Daoy (cell line): ENCODE measurements at places on chromosomes 6 and 20.

DNA sequence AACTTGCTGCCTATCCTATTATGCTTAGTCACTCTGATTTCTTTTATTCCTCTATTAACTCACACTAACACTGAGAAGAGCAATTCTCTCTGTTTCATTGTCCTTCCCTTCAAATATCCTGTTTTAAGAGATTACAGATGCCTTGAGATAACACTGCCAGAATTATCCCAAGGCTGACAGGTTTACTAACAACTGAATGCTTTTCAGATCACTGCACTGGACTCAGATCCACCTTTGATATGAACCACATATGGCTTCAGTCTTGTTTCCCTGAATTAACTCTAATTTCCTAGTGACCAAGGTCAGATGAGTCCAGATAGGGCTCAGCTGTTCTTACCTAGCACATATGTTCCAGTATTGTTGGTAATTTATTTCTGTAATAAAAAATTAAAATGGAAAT, 633.1 kb downstream of the GRIK2 start:
- DNase-seq: no peak

GRCh38 chr20:43925215-43925614, 10.6 kb downstream of the TOX2 start:
- peak; percentile 49 for DNase-seq

- no peak for DNase-seq
Measured at GRCh38 chr20:4047614-4048013, 32.3 kb upstream of the RNF24 start.

- DNase-seq: no peak
Measured at GRCh38 chr6:140661691-140662090, 1287.2 kb upstream of the CITED2 start.

GRCh38 chr6:17972978-17973622, 14.3 kb downstream of the KIF13A start:
- DNase-seq: no peak

DNA sequence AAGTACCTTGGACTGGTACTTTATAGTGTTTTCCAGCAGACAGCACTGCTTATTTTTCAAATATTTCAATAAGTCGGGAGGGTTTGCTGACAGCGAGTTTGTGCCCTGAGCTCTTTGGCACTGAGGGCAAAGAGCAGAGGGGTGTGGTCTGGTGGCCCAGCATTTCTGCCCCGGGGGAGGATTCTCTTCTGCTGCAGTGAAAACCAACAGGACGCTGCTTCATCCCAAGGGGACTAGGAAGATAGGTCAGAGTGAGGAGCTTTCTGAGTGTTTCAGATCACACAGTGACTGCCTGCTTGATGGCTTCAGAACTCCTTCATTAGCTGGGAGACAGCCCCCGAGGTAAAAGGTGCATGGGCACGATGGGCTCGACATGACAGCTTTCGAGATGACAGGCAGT, 8.6 kb downstream of the ULBP2 start:
- no peak for DNase-seq

- DNase-seq: no peak
Measured at GRCh38 chr20:57401565-57401918, 10.3 kb downstream of the RBM38 start.

DNA sequence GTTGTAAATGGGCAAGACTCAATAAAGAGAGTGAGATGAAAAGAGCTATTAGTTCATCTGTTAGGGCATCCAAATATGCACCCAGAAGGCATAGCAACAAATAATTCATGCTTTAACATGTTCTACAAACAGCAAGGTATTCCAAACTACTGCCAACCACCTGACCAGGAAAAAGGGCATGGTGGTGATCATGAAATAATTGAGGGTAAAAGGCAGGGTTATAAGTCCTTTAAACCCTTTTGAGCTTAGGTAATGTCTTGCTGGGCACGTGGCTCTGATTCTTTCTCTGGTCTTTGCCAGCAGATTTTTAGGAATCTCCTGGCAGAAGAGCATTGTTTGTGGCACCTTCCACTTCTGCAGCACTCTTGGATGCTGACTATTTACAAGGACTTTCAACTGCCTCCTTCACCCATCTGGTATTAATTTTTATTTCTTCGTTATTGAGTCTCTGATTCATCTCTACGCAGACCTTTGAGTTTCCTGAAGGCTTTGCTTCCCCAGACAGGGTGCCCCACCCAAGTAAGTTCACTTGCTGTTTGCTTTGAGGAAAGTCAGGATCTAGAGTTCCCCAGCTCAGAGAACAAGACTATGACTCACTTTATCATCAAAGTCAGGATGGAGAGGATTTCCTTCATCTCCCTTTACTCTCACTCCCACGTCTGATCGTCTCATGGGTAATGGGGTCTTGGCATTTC, 83.4 kb upstream of the NEDD9 start:
- peak; percentile 82 for DNase-seq

- no peak for DNase-seq
Measured at GRCh38 chr6:149935246-149935645, 6.6 kb upstream of the ULBP2 start.

DNA sequence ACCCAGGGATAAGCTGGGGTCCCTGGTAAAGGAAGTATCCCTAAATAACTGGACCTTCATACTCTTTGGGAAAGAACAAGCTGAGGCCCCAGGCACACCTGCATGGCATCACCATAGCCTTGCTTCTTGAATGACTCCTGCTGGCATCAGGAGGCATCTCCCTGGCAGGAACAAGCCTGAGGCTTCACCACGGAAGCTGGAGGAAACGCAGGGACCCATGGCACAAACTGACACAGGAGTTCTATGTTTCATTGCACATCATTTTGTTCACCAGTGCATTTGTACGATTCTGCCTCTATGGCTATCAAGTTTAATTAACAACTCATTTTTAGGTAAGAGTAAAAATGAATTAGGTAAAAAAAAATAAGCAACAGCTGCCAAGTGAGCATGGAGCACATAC, 619 bp upstream of the PDE7B start:
- DNase-seq: no peak
